IMR-90 (cell line): ENCODE measurements at places on chromosomes 4 and X. TPM values are rescaled to one million over a fixed set of nuclear protein-coding genes. Genes with fewer than 3 reads are reported as not detected.

CENPU gene
- polyA plus RNA-seq, result 12.0 and 14.6 TPM in 2 replicates

KLHL5 gene
- polyA plus RNA-seq, result 45.4 and 58.8 TPM in 2 replicates

GRCh38 chr4:91298156-91298700, 1005.5 kb upstream of the GRID2 start:
- DNase-seq, result no peak

GRCh38 chr4:69156913-69157312, 57.6 kb downstream of the UGT2B11 start:
- no peak for DNase-seq

DNA sequence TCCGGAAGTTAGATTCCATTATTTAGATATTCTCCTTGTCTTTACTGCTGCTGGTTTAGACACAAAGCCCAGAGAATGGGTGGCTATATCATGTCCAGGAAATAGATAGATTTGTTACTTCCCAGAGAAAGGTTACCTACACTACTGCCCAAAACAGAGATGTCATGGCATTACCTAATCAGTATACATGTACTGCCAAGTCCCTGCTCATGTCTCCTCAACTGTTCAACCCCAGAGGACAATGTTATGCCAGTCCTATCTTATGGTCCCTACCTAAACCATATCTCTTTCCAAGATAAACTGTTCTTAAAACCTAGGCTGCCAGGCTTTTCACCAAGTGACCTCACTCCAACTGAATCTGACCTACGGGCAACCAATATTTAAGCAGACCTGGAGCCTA, 209.5 kb upstream of the AR start:
- DNase-seq, result no peak

GRCh38 chrX:17495052-17495451, 120.1 kb downstream of the NHS start:
- DNase-seq, result no peak

GRCh38 chr4:73687421-73687820, 52.9 kb upstream of the CXCL8 start:
- no peak for DNase-seq
